ENCODE measurements at places on chromosomes 4 and X. TPM values are rescaled to one million over a fixed set of nuclear protein-coding genes. Genes with fewer than 3 reads are reported as not detected.

SEC24B gene
- 37.8 TPM for total RNA-seq

GSTCD gene
- 24.2 TPM for total RNA-seq

EFHC2 gene
- 6.1 TPM for total RNA-seq

DNA sequence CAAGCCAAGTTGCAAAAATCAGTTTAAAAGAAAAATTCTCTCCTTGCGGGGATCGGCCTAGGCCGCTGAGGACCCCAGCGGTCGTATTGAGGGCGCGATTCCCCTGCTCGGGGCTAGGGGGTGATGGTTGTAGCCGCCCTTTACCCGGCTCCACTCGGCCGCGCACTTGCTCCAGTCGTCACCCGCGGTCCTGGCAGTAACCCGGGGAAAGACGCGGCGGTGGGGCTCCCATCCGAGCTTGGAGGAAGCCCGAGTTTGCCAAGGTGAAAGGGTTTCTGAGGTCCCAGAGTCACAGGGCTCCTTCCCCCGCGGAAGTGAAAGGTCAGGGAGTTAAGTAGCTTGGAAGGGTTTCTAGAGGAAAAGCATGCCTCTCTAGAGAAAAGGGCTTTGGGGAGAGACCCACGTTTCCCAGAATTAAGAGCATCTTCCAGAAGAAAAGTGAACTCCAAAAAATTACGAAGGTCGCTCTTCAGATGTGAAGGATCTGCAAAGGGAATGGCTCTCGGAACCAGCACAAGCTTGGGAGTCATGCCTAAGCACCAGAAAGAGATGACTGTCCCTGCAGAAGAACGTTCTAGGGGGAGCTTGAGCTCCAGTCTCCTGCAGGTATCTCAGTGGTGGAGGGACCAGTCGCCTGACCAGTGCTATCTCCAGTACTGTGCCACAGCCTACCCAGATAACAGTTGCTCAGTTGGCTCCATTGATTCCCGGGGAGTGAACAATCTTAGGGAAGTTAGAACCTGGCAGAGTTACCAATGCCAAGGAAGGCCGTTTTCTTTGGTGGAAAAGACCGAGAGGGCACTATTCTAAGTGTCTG, 875 bp downstream of the LAP3 start:
- DNase-seq = no peak

DNA sequence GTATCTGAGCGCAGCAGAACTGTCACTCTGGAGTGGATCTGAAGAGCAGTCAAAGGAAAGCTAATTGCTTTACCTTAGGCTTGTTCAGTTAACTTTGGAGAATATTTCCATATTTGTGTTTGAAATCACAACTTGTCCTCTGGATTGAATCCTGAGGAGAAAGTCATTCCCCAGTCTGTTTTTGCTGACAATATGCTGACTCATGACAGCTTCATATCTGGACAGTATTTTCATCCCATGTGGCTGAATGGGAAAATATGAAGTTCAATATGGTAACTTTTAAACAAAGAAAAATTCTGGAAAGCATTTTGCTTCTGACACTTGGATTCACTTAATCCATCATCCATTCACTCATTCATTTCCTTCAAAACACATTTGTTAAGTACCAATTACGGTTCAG, 46.3 kb upstream of the MAGEC3 start:
- no peak for DNase-seq

- no peak for DNase-seq
Observed at GRCh38 chrX:22629105-22629725, 356.5 kb downstream of the CBLL2 start.

GRCh38 chrX:113947548-113947947, 636.3 kb upstream of the HTR2C start:
- no peak for DNase-seq

DNA sequence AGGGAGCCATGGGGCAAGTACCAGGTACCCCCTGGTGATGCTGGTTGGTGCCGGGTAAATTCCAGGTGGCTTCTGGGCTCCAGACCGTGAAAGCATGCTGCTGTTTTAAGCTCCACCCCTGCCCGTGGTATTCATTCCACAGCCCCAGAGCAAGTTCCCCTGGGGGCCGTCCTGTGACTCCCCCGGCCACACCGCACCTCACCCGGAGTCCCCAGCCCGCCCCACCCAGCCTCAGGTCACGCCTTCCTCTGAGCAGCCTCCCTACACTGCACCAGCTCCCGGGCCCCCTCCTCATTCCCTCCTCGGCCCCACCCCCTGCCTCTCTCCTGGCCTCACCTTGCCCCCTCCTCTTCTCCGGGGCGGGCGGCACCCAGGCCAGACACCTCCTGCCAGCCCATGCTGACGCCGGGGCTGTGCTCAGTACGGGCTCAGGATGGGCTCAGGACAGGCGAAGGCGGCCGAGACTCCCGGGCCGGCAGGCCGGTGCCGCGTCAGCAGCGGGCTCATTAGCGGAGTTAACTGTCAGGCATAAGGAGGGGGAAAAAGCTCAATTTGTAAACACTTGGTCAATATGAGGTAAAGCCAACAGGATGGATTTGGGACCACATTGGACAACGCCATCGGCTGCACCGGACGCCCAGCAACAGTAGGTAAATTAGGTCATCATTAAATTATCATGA, 127.4 kb downstream of the FAM53A start:
- no peak for DNase-seq

DNA sequence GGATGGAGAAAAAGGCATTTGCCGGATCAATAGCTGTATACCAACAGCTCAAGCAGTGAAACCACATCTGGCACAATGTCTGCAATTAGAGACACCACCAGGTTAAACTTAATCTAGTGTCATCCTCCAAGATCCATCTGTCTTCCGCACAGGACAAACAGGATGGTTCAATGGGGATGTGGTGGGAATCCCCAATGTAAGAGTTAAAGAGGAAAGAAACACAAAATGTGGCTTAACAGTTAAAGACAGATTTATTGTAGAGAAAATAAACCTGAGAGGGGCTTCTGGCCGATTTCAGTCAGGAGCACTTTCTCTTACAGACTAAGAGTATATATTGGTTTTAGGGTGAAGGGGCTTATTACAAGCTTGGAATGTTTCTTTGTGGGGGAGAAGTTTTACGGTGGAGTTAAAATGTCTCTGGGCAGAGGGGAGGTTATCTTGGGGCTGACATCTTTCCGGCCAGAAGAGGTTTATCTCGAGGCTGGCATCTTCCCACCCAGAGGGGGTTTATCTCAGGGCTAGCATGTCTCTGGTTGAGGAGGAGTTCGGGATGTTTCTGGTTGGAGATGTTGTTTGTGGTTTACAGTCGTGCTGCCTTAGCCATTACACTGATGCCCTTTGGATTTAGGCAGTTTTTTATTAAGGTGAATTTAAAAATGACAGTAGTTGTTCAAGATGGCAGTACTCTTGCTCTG, 61.7 kb downstream of the KANTR start:
- no peak for DNase-seq

DNA sequence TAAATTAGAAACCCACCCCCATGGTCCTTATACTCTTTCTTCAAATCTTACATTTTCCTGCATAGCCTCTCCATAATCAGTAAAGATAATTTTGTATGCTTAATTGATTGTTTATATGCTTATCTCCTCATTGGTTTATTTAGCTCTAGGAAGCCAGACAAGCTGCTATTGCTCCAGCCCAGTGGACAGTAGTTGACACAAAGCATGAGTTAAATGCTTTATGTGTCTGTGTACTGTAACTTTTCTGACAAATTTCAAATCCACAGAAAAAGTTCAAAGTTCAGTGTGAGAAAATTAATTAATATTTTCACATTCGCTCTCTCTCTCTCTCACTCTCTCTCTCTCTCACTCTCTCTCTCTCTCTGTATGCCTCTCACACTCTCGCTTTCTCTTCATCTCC, 181.7 kb downstream of the GABRB1 start:
- no peak for DNase-seq

DNA sequence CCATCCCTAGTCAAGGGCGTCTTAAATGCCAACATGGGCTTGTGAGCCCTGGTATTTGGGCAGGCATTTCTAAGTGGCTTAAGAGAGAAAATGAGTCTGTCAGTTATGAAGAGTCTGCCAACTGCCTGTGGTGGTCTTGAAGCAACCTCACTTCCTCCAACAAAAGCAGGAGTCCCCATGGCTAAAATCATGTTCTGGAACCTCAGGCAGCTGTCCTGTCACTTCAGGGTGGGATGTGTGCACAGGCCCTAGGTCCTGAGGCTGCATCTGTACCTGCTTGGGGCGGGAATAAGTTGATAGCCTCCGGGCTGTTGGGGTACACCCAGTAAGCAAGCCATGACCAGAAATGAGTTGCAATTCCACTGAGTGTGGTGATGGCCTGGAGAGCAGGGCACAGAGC, 115.0 kb upstream of the SCML1 start:
- no peak for DNase-seq

- no peak for DNase-seq
Observed at GRCh38 chrX:3811331-3812311, 98.2 kb upstream of the PRKX start.

DNA sequence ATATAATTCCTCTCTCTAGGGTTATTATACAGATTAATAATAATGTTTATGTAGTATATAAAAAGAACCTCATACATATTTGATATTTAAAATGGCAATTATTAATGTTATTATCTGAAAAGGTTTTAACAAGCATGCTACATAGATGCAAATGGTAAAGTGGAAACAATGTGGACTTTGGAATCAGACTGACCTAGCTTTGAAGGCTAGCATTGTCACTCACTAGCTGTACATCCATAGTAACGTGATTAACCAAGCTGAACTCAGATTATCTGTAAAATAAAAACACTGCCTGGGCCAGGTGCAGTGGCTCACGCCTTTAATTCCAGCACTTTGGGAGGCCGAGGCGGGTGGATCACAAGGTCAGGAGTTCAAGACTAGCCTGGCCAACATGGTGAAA, 233.7 kb upstream of the SPRY1 start:
- DNase-seq = no peak

- no peak for DNase-seq
Observed at GRCh38 chr4:153970169-153970568, 181.3 kb upstream of the SFRP2 start.

GRCh38 chr4:175514174-175514573, 297.9 kb downstream of the GPM6A start:
- DNase-seq = no peak

DNA sequence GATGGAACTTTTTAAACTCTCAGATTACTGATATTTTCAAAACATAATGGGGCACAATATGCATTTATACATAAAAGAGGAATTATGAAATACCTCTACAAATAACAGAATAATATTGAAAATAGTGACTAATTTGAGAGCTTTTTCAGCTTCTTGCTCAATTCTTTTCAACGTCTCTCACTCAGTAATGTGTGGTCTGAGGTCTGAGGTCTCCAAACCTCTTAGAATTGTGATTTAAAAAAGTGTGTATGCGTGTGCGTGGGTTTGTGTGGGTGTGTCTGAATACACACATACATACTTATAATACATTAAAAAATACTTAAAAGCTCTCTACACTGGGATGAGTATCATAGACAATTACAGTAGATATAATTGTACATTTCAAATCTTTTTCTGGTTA, 7.9 kb downstream of the NDNF start:
- DNase-seq = no peak
